ENCODE measurements at places on chromosomes 4 and X.

- no peaks in the 10 kb centered on the region for H3K27me3 ChIP-seq
- no peak overlapping the region for H3K27ac ChIP-seq
- no peaks in the 10 kb centered on the region for H3K36me3 ChIP-seq
- DNase-seq, result no peak
Observed at GRCh38 chr4:40778090-40778489, 28.3 kb downstream of the NSUN7 start.

DNA sequence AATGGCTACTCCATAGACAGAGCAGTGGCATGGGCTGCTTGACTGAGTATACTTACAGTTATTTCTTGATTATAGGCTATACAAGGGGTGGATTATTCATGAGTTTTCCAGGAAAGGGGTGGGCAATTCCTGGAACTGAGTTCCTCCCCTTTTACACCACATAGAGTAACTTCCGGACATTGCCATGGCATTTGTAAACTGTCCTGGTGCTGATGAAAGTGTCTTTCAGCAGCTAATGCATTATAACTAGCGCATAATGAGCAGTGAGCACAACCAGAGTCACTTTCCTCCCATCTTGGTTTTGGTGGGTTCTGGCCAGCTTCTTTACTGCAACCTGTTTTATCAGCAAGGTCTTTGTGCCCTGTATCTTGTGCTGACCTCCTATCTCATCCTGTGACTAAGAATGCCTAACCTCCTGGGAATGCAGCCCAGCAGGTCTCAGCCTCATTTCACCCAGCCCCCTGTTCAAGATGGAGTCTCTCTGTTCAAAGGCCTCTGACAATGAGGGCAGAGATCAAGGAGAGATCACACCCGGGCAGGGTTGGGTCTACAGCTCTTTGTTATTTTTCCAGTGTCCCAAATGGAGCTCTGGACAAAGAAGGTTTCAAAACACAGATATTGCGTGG lies 468.4 kb upstream of the PRKX start:
- H3K27me3 ChIP-seq, result no peaks in the 10 kb centered on the region
- no peak overlapping the region for H3K27ac ChIP-seq
- no peaks in the 10 kb centered on the region for H3K4me1 ChIP-seq
- no peaks in the 10 kb centered on the region for H3K36me3 ChIP-seq
- DNase-seq, result no peak

DNA sequence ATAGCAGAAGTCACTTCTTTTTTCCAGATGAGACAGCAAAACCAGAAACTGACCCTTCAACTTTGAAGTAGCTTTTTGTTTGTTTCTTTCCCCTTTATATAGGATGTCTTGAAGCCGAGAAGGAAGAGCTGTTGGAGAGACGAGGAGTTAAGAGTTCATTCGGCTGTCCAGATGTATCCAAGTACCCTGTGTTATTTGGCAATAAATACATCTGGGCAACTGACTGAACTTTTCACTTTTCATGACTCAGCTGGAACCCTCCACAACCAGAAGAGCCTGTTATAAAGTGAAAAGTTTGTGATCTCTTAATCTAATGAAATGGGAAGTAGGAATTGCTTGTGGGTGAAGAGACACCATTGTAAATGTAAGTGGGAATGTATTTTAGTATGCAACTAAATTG lies 131.2 kb downstream of the HTR2C start:
- H3K27me3 ChIP-seq, result no peaks in the 10 kb centered on the region
- no peaks in the 10 kb centered on the region for H3K36me3 ChIP-seq
- no peak overlapping the region for H3K27ac ChIP-seq
- DNase-seq, result no peak
- no peaks in the 10 kb centered on the region for H3K4me1 ChIP-seq

DNA sequence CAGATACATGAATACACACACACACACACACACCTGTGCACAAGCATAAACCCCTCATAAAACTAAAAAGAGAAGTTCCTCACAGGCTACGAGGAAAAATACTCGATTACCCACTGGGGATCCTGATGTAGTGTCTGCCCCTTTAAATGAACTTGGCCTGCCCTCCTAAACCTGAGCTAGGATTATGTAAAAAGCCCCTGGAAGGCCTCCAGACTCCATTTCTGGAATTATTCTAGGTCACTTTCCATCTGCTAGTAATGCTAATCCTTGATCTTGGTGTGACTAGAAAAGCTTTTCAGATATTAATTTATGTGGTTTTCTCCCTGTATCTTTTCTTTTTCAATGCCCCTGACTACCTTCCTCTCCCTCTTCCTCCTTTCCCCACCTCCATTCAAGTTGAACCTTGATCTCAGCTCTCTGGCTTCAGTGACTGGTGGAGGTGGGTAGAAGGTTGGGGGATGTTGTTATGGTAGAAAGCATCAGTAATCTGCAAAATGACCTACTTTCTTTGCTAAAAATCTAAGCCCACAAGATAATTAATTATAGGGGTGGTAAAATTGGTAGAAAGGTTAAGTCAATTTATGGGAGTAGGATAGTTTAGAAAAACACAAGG lies 25.5 kb upstream of the ZNF330 start:
- H3K27ac ChIP-seq, result no peak overlapping the region
- no peak for DNase-seq
- no peaks in the 10 kb centered on the region for H3K27me3 ChIP-seq
- H3K4me3 ChIP-seq, result no peak overlapping the region
- H3K36me3 ChIP-seq, result no peaks in the 10 kb centered on the region
- no peaks in the 10 kb centered on the region for H3K4me1 ChIP-seq

- H3K27me3 ChIP-seq, result no peaks in the 10 kb centered on the region
- DNase-seq, result no peak
- H3K27ac ChIP-seq, result no peak overlapping the region
- H3K4me1 ChIP-seq, result no peaks in the 10 kb centered on the region
- no peaks in the 10 kb centered on the region for H3K36me3 ChIP-seq
Observed at GRCh38 chr4:74123065-74123728, 24.2 kb upstream of the CXCL2 start.

DNA sequence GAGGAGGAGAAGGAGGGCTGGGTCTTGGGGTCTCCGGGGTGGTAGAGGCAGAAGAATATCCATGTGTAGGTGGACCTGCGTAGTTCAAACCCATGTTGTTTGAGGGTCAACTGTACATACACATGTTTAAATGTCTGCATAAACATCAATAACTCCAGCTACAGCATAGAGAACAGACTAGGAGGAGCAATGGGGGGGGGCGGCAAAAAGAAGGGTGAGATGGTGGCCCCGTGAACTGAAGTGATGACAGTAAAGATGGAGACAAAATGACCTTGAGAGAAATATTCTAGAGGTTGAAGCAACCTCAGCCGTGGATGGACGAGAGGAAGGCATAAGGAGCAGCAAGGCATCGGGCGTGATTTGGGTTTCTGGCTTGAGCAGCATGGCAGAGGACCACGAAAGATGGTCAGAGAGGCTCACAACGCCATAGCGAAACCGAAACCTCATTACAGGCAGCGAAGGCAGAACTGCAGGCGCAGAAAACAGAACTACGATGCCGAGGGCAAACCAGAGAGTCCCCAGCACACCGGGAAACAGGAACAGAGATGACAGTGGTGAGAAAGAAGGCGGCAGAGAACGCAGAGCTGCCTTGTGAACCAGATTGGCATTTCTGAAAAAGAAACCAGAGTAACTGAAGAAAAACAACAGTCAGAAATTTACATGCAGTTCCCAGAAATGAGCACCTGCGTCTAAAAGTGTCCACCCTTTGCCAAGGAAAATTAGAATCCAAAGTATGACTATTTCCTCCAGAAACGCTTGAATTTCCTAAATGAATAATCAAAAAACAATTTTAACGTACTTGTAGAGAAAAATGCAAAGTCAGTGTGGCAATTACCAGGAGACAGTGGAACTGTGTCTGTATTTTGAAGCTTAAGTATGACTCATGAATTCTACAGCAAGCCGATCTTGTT lies 50.3 kb upstream of the ENPP6 start:
- H3K4me1 ChIP-seq, result peaks cover 16% of the 10 kb centered on the region
- H3K27me3 ChIP-seq, result no peaks in the 10 kb centered on the region
- peak overlapping the region; percentile 81 for H3K27ac ChIP-seq
- H3K36me3 ChIP-seq, result no peaks in the 10 kb centered on the region

DNA sequence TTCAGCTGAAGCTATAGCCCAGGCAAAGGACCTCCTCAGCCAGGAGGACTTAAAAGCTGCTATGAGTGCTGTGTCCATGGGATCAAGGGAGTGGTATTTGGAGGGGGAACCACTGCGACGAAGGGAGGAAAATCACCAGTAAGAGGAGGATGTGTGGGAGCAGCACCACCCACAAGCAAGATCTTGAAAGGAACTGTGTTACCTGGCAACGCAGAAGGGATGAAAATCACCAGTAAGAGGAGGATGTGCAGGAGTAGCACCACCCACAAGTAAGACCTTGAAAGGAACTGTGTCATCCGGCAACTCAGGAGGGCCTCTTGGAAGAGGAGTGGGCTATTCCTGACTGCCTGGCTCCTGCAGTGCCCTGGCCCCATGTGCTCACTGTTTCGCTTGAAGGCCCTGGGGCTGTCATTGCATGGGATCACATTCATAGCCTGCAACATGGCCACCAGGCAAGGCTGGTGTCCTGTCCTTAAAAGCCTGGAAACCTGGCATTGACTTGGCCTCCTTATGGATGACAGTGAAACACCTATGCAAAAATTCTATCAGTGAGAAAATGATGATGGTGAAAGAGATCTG lies 48.3 kb downstream of the TRMT44 start:
- H3K4me1 ChIP-seq, result no peaks in the 10 kb centered on the region
- H3K4me3 ChIP-seq, result no peak overlapping the region
- no peaks in the 10 kb centered on the region for H3K36me3 ChIP-seq
- no peak overlapping the region for H3K27ac ChIP-seq
- no peak for DNase-seq
- no peaks in the 10 kb centered on the region for H3K27me3 ChIP-seq

DNA sequence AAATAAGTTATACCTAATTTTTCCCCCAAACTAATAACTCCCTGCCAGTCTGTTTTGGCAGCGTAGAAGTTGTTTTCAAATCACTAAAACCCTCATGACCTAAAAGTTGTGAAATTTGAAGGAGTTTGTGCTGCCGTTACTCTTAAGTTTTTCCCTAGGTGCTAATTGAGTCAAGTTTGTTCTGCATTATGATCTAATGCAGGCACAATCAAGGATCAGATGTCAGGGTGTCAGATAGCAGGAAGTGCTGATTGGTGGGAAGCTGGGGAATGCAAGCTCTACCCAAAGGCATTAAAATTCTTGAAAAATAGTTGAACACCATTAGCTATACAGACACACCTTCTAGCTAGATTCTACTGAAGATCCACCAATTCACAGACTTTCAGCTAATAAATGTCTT lies 51.9 kb downstream of the ARX start:
- no peak overlapping the region for H3K4me3 ChIP-seq
- no peak for DNase-seq
- H3K36me3 ChIP-seq, result no peaks in the 10 kb centered on the region
- H3K27ac ChIP-seq, result no peak overlapping the region
- H3K4me1 ChIP-seq, result no peaks in the 10 kb centered on the region
- no peaks in the 10 kb centered on the region for H3K27me3 ChIP-seq
